Stimulated activated CD4-positive, alpha-beta T cell treated with anti-CD3 and anti-CD28 coated beads, TNF-alpha, amount 100 ng/mL, for 24 hours (primary cell): ENCODE measurements at places on chromosomes 5 and 9.

GRCh38 chr5:84227236-84227635 lies 157.4 kb downstream of the EDIL3 start:
- DNase-seq = no peak

DNA sequence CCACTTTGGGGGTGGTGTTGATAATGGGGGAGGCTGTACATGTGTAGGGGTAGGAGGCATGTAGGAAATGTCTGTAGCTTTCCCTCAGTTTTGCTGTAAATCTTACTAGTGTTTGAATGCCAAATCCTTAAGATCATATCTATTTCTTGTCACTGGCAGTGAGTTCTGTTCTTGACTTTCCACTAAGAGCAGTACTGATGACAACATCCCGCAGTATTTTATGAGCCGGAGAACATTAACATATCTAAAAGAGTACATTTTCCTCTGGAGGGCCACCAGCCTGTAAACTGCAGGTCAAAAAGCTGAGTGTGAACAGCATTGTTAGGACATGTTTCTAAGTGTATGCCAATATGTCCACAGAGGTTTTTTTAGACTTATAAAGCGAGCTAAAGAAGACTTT lies 2.5 kb upstream of the HSPB3 start:
- DNase-seq = no peak

GRCh38 chr5:93322974-93323860 lies 257.8 kb downstream of the NR2F1-AS1 start:
- DNase-seq = no peak

- DNase-seq = no peak
Measured at GRCh38 chr5:10684303-10685086, 76.5 kb downstream of the DAP start.

GRCh38 chr5:963673-964531 lies 44.7 kb upstream of the NKD2 start:
- DNase-seq = no peak

- no peak for DNase-seq
Measured at GRCh38 chr9:23011669-23012068, 565.0 kb downstream of the DMRTA1 start.

DNA sequence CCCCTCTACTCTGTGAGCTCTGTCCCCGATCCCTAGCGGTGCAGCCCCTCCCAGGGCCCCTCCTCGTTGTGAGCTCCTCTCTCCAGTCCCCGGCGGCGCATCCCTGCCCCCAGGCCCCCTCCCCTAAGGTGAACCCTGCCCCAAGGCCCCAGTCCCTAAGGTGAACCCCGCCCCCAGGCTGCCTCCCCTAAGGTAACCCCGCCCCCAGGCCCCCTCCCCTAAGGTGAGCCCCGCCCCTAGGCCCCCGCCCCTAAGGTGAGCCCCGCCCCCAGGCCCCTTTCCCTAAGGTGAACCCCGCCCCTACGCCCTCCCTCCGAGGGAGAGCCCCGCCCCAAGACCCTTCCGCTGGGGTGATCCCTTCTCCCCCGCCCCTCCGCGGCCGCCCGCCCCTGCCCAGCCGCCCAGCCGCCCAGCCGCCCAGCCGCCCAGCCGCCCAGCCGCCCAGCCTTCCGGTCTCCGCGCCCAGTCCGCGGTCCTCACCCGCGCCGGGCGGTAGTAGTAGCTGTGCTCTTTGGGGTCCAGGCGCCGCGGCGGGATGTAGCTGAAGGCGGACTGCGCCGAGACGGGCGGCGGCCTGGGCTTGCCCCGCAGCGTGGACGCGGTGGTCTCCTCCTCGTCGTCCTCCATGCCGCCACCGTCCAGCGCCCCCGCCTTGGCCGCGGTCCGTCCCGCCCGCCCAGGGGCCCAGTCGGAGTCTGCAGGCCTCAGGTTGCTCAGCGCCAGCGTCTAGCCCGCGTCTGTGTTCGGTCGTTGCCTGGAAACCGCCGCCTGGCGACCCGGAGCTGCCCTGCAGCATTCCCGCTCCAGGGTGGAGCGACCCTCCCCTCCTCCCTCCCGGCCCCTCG lies at the start of gene CFAP90:
TSS of gene CFAP90 (minus strand) at position 739 of the 845 bp plus-strand sequence. CDS start at position 627, 112 bp downstream.
- no peak for DNase-seq

- DNase-seq = no peak
Measured at GRCh38 chr9:34809504-34810186, 99.7 kb upstream of the CCL21 start.

- no peak for DNase-seq
Measured at GRCh38 chr9:95512709-95513095, 4.1 kb downstream of the PTCH1 start.
